ENCODE measurements at places on chromosomes 5 and 9. TPM values are rescaled to one million over a fixed set of nuclear protein-coding genes. Genes with fewer than 3 reads are reported as not detected.

CCDC152 gene
- under 0.01 TPM for total RNA-seq

TXNDC8 gene
- not detected for total RNA-seq

GPR150 gene
- 0.93 TPM for total RNA-seq

LVRN gene
- under 0.01 TPM for total RNA-seq

RNF208 gene
- total RNA-seq, result not detected

PCDHA12 gene
- not detected for total RNA-seq

SPEF2 gene
- 3.4 TPM for total RNA-seq

STPG3 gene
- not detected for total RNA-seq

IFNA21 gene
- not detected for total RNA-seq

FAT2 gene
- 1.1 TPM for total RNA-seq

LCN1 gene
- not detected for total RNA-seq

SEMA6A gene
- 74.6 TPM for total RNA-seq

OR1L8 gene
- not detected for total RNA-seq

IFNE gene
- total RNA-seq, result not detected

ADAMTSL2 gene
- total RNA-seq, result not detected

LHFPL2 gene
- 79.3 TPM for total RNA-seq

BHMT2 gene
- total RNA-seq, result 0.69 TPM

LEAP2 gene
- total RNA-seq, result 0.77 TPM

PTPDC1 gene
- total RNA-seq, result 16.3 TPM

WNT8A gene
- total RNA-seq, result not detected

PCDHA8 gene
- total RNA-seq, result not detected

TXN gene
- total RNA-seq, result 439 TPM

SIT1 gene
- total RNA-seq, result not detected

URM1 gene
- total RNA-seq, result 33.7 TPM

MCCC2 gene
- total RNA-seq, result 37.9 TPM

CARTPT gene
- not detected for total RNA-seq

FBN2 gene
- 32.7 TPM for total RNA-seq

GCNT4 gene
- total RNA-seq, result 2.7 TPM

ORM2 gene
- total RNA-seq, result not detected

PIP5KL1 gene
- 0.34 TPM for total RNA-seq

RRAGA gene
- total RNA-seq, result 54.9 TPM

CYSRT1 gene
- 0.73 TPM for total RNA-seq

SYNPO gene
- total RNA-seq, result 3.6 TPM

AQP7 gene
- total RNA-seq, result under 0.01 TPM

ENTPD2 gene
- not detected for total RNA-seq

RANBP6 gene
- total RNA-seq, result 26.0 TPM

RGS7BP gene
- not detected for total RNA-seq
